Activated naive CD8-positive, alpha-beta T cell treated with anti-CD3 and anti-CD28 coated beads, Interleukin-2, amount 10 ng/mL, durations not matched to agents 7 days and 5 days (primary cell): ENCODE measurements at places on chromosomes 11 and 22. TPM values are rescaled to one million over a fixed set of nuclear protein-coding genes. Genes with fewer than 3 reads are reported as not detected.

Gene C11orf16
- not detected for total RNA-seq

Gene PATE2
- not detected for total RNA-seq

Gene SHANK2
- total RNA-seq, result not detected

Gene FEN1
- total RNA-seq, result 88.7 TPM

- DNase-seq, result no peak
Measured at GRCh38 chr11:12448131-12448939, 71.0 kb downstream of the PARVA start.

Gene MS4A2
- not detected for total RNA-seq

- no peak for DNase-seq
Measured at GRCh38 chr22:23632178-23632577, at the start of gene DRICH1. Gene DRICH1 (minus strand): TSS chr22:23632321. CDS start chr22:23632023, 298 bp downstream.

- peak; percentile 32 for DNase-seq
Measured at GRCh38 chr22:23673050-23673620, 17.7 kb upstream of the RGL4 start.

- DNase-seq, result no peak
Measured at GRCh38 chr11:112294688-112295340, 34.2 kb upstream of the PLET1 start.

Gene E2F8
- 26.9 TPM for total RNA-seq

Gene ALDH3B1
- 0.61 TPM for total RNA-seq

DNA sequence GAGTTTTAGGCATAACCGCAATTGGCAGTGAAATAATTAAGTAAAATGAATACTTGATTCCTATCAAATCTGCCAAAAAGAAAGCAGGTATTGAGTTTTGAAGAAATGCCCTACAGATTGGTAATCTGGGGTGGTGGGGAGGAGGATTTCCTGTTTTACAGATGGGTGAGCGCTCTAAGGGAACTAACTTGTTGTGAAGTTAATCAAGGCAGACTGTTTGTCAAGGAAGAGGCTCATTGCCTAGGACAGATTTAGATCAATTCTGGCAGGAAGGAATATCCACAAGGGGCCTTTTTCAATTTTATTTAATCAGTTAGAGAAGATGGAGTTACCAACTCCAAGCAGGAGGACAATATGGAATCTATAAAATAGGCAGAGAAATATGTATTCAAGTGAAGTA is 271.5 kb upstream of the CCDC90B start:
- no peak for DNase-seq

GRCh38 chr11:83285151-83285770 is 906 bp downstream of the CCDC90B start:
- DNase-seq, result no peak

- no peak for DNase-seq
Measured at GRCh38 chr22:20814221-20814808, 40.4 kb downstream of the SERPIND1 start.

DNA sequence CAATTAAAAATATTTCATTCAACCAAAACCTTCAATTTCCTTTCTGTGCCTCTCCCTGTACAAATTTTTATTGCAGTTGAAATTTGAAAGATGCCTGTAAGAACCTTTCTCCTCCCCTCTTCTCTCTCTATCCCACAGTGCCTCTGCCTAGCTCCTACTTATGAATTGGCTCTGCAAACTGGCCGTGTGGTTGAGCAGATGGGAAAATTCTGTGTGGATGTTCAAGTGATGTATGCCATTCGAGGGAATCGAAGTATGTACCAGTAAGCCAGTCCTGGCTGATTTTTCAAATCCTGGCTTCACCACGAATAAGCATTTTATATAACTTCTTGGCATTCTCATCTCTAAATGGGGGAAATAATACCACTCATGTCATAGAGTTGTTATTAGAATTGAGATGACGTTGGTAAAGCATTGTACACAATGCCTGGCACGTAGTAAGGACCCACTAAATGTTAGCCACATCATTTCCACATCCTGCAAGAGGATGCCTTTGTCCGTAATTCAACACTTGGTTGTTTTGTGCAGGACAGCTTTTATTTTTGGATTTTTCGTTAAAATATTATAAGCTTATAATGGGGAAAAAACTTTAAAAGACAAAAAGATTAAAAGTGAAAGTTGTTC is 6.0 kb downstream of the DDX25 start:
- no peak for DNase-seq

DNA sequence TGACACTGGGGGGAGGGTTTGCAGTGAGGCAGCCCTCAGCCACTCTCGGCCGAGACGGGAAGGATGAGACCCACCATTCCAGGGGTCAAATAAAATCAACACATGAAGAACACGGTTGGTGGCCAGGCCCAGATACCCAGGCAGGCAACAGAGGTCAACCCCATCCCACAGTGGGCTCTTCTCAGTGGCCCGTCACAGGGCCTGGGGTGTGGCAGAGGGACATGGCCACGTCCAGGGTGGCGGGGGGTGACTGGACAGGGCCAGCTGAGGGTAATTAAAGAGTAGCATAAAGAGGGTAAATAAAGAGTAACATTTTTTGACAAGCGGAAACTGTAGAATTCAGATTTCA is 188.4 kb downstream of the ARHGAP42 start:
- no peak for DNase-seq

Gene PATE4
- total RNA-seq, result not detected

GRCh38 chr11:12762696-12763324 is 88.6 kb downstream of the TEAD1 start:
- DNase-seq, result no peak

- no peak for DNase-seq
Measured at GRCh38 chr11:120068114-120068573, 69.8 kb downstream of the TRIM29 start.

GRCh38 chr22:39361496-39361895 is 11.7 kb downstream of the SYNGR1 start:
- DNase-seq, result no peak

DNA sequence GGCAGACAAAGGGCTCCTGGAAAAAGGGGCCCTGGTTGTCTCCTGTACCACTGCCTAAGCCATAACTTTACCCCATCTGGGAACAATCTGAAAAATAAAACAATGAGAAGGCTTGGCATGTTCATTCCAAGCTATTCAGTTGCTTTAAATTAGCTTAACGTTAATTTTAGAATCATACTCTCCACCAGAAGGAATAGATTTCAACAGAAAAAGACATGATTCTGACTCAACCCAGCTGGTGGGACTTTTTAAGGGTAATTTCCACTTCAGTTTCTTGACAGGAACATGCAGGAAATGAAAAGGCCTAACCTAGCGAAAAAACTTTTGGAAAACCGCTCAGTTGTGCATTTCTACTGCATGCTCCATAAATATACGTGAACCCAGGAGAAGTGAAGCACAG is 7.9 kb downstream of the SF3A1 start:
- no peak for DNase-seq

Gene NECTIN1
- 1.5 TPM for total RNA-seq

GRCh38 chr22:23119494-23120414 is 22.0 kb downstream of the RSPH14 start:
- DNase-seq, result peak; percentile 48

GRCh38 chr22:23067691-23068090 is 2.6 kb upstream of the GNAZ start:
- DNase-seq, result no peak

DNA sequence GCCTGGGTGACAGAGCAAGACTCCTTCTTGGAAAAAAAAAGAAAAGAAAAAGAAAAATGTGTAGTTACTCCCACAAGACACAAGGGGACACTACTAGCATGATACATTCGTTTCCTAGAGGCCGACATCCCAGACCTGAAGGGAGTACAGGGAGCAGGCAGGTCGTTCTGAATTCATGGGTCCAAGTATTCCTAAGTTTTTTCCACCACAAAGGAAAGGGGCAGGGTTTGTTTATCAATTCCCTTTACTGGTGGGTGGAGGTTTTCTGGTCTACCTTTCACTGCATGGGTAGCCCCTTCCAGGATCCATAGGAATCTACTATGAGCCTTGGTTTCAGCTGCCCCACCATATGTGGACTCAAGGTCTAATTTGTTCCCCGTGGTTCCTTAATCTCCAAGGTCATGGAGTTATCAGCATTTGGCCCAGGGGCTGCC is 11.8 kb downstream of the TIGD3 start:
- no peak for DNase-seq

GRCh38 chr22:26674211-26675190 is 17.1 kb downstream of the MIAT start:
- DNase-seq, result peak; percentile 51

DNA sequence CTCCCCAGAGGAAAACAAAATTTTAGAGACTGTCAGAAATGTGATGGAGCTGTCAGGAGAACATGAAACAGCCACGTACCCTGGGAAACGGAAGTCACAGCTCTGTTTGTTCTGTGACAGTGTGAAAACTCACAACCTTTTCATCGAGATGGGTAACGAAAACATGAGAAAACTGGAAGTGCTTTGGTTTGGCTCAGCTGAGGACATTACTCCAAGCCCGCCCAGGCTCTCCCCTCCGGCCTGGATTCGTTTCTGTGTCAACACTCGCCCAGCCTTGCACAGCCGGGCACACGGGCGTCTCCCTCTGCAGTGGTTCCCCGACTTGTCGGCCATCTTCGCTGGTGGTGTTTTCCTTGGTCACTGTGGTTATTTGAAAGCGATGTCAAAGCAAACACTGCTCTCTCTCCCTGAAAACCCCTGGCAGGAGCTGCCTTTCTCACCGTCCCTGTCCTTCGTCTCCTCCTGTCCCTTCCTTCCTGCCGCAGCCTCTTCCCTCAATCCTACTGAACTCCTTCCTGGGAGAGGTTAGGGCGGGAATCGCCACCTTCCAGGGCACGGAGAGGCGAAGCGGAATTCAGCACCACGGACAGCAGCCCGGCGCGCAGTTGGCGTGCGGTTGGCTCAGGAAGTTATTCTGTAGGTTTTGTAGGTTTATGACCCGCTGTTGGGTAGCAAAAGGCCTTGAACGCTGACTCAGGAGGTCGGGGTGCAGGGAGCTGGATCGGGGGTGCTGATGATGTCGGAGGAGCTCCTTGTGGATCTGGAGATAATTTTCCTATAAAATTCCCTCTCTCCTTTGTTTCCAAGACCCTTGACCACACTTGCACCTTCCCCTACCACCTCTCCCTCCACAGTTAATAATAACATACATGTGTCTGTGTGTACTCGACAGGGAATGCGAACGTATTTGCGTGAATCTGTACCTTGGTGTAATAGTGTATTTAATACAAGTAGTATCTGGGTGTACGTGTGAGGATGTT is 13.1 kb upstream of the RPS19BP1 start:
- DNase-seq, result peak; percentile 80

- no peak for DNase-seq
Measured at GRCh38 chr11:36306888-36307287, 10.8 kb downstream of the PRR5L start.

DNA sequence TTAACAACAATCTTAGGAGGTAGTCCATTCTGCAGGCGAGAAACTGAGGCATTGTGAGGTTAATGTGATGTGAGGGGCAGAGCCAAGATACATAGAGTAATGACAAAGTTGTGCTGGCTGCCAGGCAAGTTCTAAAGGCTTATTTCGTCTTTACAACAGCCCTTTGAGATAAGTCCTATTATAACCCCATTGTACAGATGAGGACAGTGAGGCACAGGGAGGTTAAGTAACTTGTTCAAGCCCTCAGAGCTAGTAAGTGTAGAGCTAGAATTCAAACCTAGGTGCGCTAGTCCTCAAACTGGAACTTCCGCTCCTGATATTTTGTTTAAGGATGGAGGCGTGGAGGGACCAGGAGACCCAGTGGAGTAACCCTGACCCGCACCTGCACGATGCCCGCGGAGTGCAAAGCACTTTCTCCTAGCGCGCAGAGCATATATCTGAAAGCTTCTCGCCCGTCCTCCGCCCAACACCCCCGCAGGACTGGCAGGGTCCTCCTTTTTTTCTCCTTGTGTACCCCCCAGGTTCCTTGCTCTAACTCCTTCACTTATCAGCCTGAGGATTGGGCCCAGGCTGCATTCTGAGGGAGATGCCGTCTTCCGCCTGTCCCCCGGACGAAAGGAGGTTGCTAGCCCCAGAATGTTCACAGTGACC is 4.9 kb upstream of the FLI1 start:
- DNase-seq, result no peak

Gene MUC15
- not detected for total RNA-seq

GRCh38 chr22:19568337-19569275 is 44.4 kb upstream of the CLDN5 start:
- DNase-seq, result no peak

GRCh38 chr11:31824879-31825837 is 14.0 kb upstream of the PAX6 start:
- no peak for DNase-seq

GRCh38 chr11:58900479-58901420 is 38.5 kb upstream of the GLYATL1 start:
- DNase-seq, result peak; percentile 64

DNA sequence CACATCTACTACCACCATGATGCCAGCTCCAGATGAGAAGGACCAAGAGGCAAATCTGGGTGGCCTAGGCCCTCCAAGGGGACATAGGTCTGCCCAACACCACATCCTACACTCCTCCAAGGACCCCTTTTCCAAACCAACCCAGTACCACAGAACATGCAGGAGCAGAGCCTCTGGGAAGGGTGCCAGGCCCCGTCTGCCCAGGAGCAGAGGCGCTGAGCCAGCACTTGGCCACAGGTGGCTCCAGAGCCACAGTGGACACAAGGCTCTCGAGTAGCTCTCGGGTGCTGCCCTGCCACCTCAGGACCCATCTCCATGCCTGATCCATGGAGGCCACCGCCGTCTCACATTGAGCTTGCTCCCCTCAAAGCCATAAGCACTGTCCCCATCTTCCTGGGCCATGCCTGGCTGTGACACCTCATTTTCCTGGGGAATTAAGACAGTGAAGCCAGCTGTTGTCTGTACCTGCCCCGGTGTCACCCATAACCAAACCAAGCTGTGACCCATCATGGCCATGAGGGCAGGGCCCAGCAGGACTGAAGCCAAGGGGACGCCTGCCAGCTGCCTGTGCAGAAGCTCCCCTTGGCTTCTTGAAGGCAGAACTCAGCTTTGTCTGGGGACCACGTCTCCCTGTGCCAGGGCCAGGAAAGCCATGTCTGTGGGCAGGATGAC is 7.4 kb downstream of the MOB2 start:
- DNase-seq, result no peak

GRCh38 chr11:10274726-10275125 is 19.3 kb downstream of the SBF2 start:
- no peak for DNase-seq

Gene CDKN1C
- 2.9 TPM for total RNA-seq

- DNase-seq, result no peak
Measured at GRCh38 chr22:46442217-46442853, 95.1 kb downstream of the CELSR1 start.

Gene POLR2L
- 78.9 TPM for total RNA-seq

GRCh38 chr11:74957937-74958629 is 9.0 kb downstream of the SPCS2 start:
- DNase-seq, result no peak
